Large intestine (tissue), 12 donors: ENCODE measurements at places on chromosomes 11 and 22. TPM values are rescaled to one million over a fixed set of nuclear protein-coding genes. Genes with fewer than 3 reads are reported as not detected.

INPP5J gene
- polyA plus RNA-seq = 15.1 TPM

ANO3 gene
- 0.33 TPM for polyA plus RNA-seq

SEC14L6 gene
- polyA plus RNA-seq = 1.2 TPM

DNA sequence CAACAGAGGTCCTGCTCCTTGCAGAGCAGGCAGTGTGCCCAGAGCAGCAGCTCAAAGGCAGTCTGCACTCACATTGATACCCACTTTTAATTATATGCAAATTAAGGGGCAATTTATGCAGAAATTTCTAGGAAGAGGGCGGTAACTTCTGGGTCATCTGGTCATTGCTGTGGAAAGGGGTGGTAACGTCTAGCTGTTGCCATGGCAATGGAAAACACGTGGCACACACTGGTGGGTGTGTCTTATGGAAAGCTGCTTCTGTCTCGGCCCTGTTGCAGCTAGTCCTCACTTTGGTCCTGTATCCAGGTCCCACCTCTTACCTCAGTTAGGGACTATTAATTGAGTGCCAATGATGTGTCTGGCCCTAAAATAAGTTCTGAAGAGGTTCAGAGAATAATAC, 36.8 kb downstream of the BARX2 start:
- no peak overlapping the region for H3K4me3 ChIP-seq
- H3K27me3 ChIP-seq = no peaks in the 10 kb centered on the region
- H3K4me1 ChIP-seq = peaks cover 38% of the 10 kb centered on the region
- no peak overlapping the region for H3K27ac ChIP-seq
- no peaks in the 10 kb centered on the region for H3K36me3 ChIP-seq
- no peak for DNase-seq

GRCh38 chr22:39383841-39384625, 15.5 kb upstream of the TAB1 start:
- no peak overlapping the region for H3K4me3 ChIP-seq
- H3K27me3 ChIP-seq = peaks cover 14% of the 10 kb centered on the region
- no peaks in the 10 kb centered on the region for H3K36me3 ChIP-seq
- DNase-seq = no peak
- H3K27ac ChIP-seq = no peak overlapping the region

C22orf31 gene
- polyA plus RNA-seq = 1.5 TPM

CST6 gene
- polyA plus RNA-seq = 1.7 TPM

SYCE3 gene
- polyA plus RNA-seq = not detected

LGALS12 gene
- 0.13 TPM for polyA plus RNA-seq

GRCh38 chr22:30226192-30226832, 20.2 kb downstream of the LIF start:
- H3K27me3 ChIP-seq = peaks cover 4% of the 10 kb centered on the region
- H3K4me1 ChIP-seq = no peaks in the 10 kb centered on the region
- no peak for DNase-seq
- H3K27ac ChIP-seq = no peak overlapping the region
- no peaks in the 10 kb centered on the region for H3K36me3 ChIP-seq
- H3K4me3 ChIP-seq = no peak overlapping the region

DNA sequence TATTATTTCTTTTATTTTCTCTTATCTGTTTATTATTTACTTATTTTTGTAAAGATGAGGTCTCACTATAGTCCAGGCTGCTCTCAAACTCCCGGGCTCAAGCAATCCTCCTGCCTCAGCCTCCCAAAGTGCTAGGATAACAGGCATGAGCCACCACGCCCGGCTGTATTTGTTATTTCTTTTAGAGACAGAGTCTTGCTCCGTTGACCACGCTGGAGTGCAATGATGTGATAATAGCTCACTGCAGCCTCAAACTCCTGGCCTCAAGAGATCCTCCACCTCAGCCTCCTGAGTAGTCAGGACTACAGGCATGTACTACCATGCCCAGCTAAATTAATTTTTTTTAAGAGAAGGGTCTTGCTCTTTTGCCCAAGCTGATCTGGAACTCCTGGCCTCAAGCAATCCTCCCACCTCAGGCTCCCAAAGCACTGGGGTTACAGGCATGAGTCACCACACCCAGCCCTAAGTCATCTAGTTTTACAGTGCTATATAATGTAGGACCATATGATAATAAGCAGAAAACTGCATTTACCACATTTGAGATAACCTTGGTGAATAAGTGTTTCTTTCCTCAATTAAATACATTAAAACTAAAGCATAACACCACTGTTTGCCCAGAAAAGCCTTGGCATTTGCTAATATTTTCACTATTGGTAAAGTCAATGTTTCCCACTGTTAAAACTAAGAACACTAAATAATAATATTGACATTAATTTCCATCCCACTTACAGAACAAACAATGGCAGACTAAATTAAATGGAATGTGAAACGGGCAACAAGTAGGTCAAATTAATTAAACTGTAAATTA, 127.5 kb downstream of the SIK3 start:
- no peaks in the 10 kb centered on the region for H3K27me3 ChIP-seq
- H3K27ac ChIP-seq = peak overlapping the region; percentile 6
- DNase-seq = peak; percentile 29
- no peaks in the 10 kb centered on the region for H3K36me3 ChIP-seq
- H3K4me3 ChIP-seq = no peak overlapping the region
- H3K4me1 ChIP-seq = peaks cover 6% of the 10 kb centered on the region

TMEM86A gene
- polyA plus RNA-seq = 1.6 TPM

DNA sequence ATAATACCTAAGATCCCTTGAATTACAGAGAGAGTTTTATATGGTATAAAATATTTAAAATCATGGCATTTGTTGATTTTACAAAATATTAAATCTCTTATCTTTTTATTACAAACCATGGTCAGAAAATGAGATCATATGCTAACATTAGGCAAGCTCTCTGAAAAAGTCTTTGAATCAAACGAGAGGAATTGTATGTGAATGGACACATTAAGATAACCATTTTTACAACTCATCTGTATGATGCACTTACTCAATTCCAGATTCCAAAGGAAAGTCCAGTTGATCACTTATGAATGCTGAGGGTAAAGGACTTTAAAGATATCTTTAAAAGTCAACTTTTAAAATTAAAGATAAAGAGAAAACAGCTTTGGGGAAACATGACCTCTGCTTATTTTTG, 83.5 kb upstream of the LUZP2 start:
- no peaks in the 10 kb centered on the region for H3K4me1 ChIP-seq
- H3K27ac ChIP-seq = no peak overlapping the region
- H3K27me3 ChIP-seq = no peaks in the 10 kb centered on the region
- DNase-seq = no peak
- no peaks in the 10 kb centered on the region for H3K36me3 ChIP-seq

- peaks cover 17% of the 10 kb centered on the region for H3K36me3 ChIP-seq
- no peak for DNase-seq
- no peak overlapping the region for H3K27ac ChIP-seq
- no peaks in the 10 kb centered on the region for H3K4me1 ChIP-seq
- H3K27me3 ChIP-seq = no peaks in the 10 kb centered on the region
Observed at GRCh38 chr11:8002676-8003075, 15.5 kb downstream of the EIF3F start.

DNA sequence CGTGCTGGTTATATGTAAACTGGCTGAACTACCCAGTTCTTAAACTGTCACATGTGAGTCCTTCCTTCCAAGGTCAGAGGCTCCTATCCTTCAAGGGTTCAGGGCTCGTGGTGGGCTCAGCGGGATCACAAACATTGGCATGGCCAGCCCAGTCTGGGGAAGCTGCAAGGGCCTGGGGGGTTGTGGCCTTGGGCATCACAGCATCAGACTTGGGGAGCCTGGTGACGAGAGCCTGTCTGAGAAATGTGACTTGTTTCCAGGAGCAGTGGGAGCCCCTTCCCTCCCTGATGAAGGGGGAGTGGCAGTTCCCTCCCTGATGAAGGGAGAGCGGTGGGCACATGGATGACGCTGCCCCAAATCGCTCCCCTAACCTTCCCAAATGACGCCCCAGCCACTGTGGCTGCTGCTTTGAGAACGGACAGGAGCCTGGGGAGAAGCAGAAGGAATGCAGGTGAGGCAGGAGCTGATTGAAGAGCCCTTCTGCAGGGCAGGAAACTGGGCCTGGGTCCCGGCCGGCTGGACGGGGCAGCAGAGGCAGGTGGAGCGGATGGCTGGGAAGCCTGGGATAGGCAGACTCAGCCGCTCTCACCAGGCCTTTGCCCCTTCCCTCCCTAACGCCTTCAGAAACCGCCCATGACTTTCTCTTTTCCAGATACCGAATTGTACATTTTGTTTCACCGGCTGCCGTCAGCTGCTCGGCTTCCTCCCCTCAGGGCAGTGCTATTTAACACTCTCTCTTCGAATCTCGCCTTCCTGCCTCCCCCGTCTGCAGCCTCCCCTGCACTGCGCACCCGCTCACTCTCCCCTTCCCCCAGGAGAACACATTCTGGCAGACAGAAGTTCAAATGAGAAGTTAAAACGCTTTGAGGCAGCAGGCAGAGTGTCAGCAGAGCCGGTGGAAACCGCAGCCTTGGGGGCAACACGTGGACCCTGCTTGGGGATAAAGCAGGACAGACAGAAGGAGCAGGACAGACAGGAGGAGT, 1486.7 kb downstream of the BRD1 start:
- H3K27ac ChIP-seq = no peak overlapping the region
- no peaks in the 10 kb centered on the region for H3K36me3 ChIP-seq
- DNase-seq = no peak
- no peak overlapping the region for H3K4me3 ChIP-seq
- peaks cover 17% of the 10 kb centered on the region for H3K27me3 ChIP-seq

- peaks cover 4% of the 10 kb centered on the region for H3K27me3 ChIP-seq
- no peak overlapping the region for H3K4me3 ChIP-seq
- no peak for DNase-seq
- no peak overlapping the region for H3K27ac ChIP-seq
Observed at GRCh38 chr22:48445113-48445827, 1382.4 kb downstream of the BRD1 start.

GRCh38 chr11:125071846-125072217, 8.7 kb downstream of the SLC37A2 start:
- H3K36me3 ChIP-seq = no peaks in the 10 kb centered on the region
- no peak overlapping the region for H3K4me3 ChIP-seq
- H3K27ac ChIP-seq = peak overlapping the region; percentile 89
- peaks cover 76% of the 10 kb centered on the region for H3K4me1 ChIP-seq
- DNase-seq = no peak
- no peaks in the 10 kb centered on the region for H3K27me3 ChIP-seq
